ENCODE measurements at places on chromosomes 2 and 18. TPM values are rescaled to one million over a fixed set of nuclear protein-coding genes. Genes with fewer than 3 reads are reported as not detected.

DNA sequence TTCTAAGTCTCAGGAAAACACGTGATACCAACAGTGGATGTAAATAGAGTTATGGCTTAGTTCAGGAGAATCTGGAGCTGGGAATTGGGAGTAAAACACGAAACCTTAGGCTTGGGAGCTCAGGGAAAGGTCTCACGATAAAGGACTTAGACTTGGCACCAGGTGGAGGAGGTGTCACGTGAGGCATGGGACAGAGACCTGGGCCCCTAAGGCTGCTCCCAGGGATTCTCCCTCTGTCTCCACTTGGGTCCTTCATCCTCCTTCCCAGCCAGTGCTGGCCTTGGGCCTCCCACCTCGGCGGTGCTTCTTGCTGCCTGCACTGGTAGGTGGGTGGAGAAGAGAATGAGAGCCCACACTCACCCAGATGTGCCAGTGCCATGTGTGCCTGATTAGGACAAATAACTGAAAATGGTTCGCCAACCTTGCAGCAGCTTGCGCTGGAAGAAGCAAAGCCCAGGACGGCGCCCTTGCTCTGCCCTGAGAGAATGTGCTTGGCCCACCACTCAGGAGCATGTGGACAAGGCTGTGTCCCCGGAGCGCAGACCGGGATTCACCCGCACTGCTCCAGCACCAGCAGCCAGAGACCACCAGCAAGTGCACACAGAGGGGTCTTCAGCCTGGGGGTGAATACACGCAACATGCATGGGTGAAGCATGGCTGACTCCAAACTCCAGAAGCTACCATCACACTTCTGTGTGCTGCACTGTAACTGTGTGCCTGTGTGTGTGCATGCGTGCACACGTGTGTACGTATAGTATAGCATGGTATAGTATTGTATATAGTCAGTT lies 48.1 kb downstream of the PSMG2 start:
- peak; percentile 55 for DNase-seq

GRCh38 chr2:32482471-32482870 lies 125.6 kb downstream of the BIRC6 start:
- DNase-seq = no peak

GRCh38 chr2:148965623-148966437 lies 72.7 kb upstream of the LYPD6B start:
- no peak for DNase-seq

DSG2 gene
- total RNA-seq = 10.5 TPM

- DNase-seq = peak; percentile 64
These were observed 186.6 kb downstream of the MTX2 start for GRCh38 chr2:176455816-176456291.

GRCh38 chr2:242098445-242099128 lies 229.1 kb downstream of the RTP5 start:
- DNase-seq = no peak

DNA sequence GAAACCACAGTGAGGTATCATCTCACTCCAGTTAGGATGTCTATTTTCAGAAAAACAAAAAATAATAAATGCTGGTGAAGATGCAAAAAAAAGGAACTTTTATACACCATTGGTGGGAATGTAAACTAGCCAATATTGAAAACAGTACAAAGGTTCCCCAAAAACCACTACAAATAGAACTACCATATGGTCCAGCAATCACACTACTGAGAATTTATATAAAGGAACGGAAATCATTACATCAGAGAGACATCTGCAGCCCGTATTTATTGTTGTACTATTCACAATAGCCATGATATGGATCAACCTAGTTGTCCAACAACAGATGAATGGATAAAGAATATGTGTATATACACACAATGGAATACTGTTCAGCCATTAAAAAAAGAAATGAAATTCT lies 52.0 kb downstream of the ORC4 start:
- DNase-seq = no peak

DNA sequence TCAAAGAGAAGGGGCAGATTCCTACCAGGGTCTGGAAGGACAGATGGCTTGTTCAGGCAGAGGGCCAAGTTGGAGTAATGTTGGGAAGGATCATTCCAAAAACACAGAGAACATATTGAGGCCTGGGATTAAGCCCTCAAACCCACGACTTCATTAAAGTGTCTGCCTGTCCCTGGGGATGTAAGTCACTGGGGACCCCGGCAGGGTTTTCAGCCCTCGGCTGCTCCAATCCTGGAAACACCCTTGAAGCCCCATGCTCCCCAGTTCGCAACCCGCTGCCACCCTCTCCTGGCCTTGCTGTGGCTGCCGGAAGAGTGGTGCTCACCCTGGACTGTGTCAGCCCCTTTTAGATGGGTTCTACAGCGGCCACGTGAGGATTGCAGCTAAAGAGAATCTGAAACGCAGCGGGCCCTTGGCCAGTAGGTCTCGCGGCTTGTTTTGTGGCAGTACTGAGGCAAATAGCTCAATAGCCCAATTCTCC lies 79.9 kb downstream of the EPAS1 start:
- DNase-seq = peak; percentile 79

DNA sequence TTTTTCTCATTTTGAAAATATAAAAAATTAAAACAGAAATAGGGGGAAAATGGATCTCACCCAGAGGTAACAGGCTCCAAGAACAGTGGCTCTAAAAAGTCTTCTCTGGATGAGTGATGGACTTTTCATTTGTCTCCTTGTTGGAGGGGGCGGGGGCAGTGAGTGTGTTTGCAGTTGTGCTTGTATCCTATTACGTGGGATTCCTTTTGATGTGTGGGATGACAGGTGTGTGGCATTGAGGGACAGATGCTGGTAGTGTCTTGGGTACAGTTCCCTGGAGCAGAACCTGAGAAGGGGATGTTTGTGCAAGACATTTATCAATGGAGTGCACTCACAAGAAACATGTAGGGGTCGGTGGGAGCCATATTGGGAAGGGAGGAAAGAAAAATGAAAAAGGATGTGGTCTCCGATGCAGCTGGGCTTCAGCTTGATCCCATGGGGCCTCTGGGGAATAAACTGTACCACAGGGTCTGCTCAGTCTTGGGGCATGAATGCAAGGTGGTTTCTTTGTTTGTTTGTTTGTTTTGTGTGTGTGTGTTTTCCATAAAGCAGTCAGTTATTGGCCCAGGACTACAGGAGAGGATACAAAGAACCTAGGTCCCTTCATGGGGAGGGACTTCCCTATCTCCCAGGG lies 120.0 kb upstream of the SLC35G4 start:
- no peak for DNase-seq

- no peak for DNase-seq
These were observed 262.4 kb downstream of the NDUFA10 start for GRCh38 chr2:239762655-239763269.

DNA sequence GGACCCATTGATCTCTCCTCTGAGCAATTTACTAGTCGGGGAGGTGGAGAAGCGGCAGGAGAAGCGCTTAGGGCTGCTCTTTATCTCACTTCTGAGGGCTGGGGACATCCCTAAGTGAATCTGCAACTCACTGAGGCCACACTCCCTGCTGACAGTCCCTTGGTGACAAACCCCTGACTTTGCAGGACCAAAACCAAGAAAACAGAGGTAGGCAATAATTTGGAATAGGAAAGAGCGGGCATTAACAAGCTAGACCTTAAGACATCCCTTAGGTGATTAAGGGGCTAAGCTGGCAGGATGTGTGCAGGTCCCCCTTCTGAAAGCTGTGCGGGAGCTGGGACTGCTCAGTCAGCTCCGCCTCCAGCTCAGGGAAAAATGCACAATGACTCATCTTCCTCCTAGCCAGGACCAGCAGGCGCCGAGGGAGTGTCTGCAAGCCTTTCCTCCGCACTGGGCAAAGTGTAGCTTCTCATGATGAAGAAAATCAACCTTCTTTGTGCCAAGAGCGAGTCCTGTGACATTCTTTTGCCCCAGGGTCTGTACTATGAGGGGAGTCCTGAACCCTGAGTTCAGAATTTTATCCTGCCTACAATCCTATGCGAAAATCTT lies 63.3 kb downstream of the BOD1L2 start:
- DNase-seq = peak; percentile 65

DHRS9 gene
- total RNA-seq = not detected
